ENCODE measurements at places on chromosomes 12 and 14.
A peak's percentile ranks its signal among the peaks of the same experiment; 100 is the strongest.

- DNase-seq: no peak
Observed at GRCh38 chr14:63030113-63030512, 15.1 kb downstream of the KCNH5 start.

- no peak for DNase-seq
Observed at GRCh38 chr14:96229315-96229714, 24.7 kb downstream of the BDKRB2 start.

DNA sequence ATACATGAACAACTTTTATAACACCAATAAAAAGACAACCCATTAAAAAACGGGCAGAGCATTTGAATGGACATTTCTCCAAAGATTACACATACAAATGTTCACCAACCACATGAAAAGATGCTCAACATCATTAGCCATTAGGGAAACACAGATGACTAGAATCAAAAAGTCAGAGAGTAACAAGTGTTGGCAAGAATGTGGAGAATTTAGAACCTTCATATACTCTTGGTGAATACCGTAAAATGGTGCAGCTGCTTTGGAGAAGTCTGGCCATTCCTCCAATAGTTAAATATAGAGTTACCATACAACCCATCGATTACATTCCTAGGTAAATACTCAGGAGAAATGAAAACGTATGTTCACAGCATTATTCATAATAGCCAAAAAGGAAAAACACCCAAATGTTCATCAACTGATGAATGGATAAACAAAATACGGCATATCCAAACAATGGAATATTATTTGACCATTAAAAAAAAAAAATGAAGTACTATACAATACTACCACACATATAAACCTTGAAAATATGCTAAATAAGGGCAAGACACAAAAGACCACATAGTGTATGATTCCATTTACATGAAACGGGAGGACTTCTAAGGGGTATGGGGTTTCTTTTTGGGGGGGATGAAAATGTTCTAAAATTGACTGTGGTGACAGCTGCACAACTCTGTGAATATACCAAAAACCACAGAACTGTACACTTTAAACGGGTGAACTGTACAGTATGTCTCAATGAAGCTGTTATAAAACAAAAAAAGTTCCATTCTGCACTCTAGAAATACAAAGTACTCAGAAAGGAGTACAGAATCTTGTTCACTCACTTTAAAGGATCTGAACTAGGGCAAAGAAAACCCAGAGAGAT, 3.2 kb downstream of the CORO1C start:
- no peak for DNase-seq

GRCh38 chr12:96234591-96235483, 40.7 kb downstream of the ELK3 start:
- no peak for DNase-seq

DNA sequence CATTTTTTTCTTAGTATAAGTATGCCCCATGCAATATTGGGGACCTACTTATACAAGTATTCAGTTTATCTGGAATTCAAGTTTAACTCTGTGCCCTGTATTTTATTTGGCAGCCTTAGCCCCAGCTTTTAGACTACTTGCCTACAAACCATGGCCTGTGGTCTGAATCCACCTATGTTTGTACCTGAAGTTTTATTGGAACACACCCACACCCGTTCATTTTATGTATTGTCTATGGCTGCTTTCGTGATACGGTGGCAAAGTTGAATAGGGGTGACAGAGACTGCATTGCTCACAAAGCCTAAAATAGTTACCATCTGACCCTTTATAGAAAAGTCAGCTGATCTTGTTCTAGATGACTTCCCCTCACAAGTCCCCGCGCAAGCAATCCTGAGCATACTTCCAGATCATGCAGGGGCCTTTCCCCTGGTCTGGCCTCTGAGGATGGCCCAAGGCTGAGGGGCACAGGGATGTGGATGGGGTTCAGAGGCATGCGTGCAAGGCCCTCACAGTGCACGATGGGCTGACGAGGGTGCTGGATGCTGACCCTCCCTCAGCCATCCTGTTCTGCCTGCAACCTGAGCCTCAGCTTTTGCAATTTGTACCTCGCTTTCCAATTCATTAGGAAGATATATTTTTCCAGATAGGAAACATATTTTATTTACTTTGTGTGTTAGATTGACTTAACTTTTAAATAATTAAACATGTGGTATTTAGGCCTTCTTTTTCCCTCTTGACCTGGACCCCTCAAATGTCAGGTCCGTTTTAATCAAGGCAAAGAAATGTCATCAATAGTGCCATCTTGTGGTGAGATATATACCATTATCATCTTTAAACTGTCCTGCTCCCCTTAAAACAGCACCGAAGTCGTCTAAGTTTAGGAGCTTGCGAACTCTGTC, 527.3 kb upstream of the CCDC196 start:
- DNase-seq: peak; percentile 21

DNA sequence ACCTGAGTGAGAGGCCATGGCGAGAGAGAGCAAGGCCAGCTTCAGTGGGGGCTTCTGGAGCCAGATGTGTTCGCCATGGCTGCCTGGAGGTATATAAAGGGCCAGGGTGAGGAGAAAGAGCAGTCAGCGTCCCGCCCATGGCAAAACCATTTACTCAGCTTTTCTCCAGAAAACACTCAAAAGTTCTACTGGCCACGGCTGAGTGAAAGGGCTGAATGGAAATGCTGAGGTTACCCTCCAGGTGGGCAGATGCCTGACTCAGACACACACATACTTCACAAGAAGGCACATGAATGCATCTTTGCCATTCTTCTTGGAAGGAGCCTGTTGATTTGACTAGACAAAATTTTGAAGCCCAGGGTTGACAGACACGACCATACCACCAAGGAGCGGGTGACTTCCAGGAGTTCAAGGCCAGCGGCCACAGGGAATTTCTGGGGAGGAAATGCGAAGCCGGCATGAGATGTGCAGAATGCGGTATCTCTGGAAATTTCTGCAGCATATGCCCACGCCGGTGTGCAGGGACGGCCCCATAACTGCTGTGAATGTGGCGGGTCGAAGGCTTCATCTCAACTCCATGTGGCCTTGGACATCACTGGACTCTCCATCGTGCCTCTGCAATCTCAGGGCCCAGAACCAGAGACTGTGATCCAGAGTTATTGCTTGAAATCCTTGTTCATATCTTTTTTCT, at the start of gene IL31:
TSS of gene IL31 (minus strand) at position 67 of the 691 bp plus-strand sequence. CDS start at position 18, 49 bp downstream.
- DNase-seq: no peak

- no peak for DNase-seq
Observed at GRCh38 chr12:20865873-20866272, 55.4 kb downstream of the SLCO1B3 start.

DNA sequence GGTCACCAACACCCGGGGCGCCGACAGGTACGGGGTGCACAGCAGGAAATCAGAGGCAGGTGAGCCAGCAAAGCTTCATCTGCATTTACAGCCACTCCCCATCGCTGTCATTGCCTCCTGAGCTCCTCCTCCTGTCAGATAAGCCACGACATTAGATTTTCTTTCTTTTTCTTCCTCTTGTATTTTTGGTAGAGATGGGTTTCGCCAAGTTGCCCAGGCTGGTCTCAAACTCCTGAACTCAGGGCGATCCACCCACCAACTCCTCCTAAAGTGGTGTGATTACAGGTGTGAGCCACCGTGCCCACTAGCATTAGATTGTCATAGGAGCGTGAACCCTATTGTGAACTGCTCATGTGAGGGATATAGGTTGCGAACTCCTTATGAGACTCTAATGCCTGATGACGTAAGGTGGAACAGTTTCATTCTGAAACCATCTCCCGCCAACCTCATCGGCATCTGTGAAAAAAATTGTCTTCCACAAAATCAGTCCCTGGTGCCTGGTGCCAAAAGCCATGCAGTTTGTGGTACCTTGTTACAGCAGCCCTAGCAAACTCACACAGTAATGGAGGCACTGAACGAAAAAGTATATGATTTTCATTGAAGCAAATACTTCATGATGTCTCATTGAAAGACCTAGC, 1.5 kb downstream of the STYK1 start:
- DNase-seq: no peak

DNA sequence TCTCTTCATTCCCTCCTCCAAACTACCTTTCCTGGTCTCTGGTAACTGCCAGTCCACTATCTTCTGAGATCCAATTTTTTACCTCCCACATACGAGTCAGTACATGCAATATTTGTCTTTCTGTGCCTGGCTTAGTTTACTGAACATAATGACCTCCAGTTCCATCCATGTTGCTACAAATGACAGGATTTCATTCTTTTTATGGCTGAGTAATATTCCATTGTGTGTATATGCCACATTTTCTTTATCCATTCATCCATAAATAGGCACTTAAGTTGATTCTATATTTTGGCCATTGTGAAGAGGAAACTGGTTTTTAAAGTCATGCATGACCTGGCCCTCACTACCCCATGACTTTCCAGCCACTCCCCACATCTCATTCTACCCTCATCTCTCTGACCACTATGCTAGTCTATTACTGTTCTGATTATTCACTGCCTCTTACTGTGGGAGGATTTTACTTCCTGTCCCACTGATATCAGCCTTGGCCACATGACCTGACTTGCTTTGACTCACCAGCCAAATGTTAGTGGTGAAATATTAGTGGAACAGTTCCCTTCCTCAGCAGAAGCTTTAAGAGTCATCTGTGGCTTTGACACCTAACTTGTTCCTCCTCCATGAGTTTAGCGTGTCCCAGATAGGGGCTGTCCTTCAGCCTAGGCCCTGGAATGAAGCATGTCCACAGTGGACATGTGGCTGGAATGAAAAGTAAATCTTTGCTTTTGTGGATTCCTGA, 52.2 kb downstream of the GOLGA5 start:
- DNase-seq: no peak

DNA sequence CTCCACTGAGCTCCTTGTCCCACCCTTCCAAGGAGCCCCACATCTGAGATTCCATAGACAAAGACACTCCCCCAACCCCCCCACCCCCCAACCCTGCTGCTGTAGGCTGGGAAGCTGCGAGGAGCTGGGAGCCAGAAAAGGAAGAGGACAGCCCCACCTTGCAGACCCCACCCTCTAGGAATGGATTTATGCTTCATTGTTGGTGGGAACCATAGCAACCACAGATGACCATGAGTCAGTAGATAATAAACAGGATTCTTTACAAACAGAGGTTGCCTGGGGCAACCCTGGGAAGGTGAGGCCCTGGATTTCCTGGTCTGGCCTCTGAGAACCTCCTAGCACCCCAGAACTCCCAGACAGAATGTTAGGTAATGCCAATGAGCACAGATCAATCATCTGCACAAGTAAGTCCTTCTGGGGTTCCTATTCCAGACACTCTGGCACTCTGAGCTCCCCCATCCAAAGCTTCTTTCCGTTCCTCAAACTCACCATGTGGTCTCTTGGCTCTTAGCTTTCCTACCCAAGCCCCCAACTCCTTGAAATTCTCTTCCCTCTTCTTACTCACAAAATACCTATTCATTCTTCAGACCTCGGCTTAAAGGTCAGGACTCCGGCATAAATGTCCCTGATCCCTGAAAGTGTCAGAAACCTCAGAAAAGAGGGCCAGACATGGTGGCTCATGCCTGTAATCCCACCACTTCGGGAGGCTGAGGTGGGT, 15.2 kb upstream of the PLEKHG6 start:
- DNase-seq: no peak

GRCh38 chr14:20782280-20782890, 1.3 kb downstream of the RNASE6 start:
- DNase-seq: no peak

DNA sequence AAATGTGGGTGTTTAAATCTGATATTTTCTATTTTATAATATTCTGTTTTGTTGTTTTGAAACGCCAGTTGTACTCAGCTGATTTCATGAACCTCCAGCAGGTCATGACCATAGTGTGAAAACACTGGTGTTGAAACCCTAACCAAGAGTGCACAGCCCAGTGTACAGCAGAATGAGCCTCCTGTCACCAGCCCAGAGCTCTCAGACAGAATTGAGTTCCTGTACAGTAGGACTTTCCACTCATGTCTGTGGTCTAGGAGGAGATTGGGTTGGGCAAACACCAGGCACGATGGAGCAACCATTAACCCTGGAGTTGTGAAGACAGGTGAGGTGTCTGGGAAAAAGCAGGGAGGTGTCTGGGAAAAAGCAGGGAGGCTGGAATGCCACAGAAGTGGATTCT, 908.8 kb downstream of the VRK1 start:
- DNase-seq: no peak

- DNase-seq: no peak
Observed at GRCh38 chr14:85172290-85172689, 357.7 kb upstream of the FLRT2 start.

DNA sequence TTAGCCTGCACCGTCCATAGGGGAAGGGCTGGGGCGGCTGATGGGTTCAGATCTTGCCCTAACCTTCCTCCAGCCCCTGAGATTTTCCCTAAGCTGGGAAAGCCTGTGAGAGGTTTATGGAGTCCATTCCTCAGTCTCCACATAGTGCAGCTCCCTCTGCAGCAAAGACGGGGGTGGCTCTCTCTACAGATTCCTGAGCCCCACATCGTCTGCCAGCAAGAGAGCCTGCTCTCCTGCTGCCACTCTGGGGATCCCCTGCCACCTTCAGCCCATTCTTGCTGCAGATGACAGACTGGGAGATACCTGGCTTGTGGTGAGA, 3.1 kb downstream of the SMIM41 start:
- no peak for DNase-seq

GRCh38 chr14:99451234-99451633, 29.4 kb downstream of the SETD3 start:
- DNase-seq: no peak

DNA sequence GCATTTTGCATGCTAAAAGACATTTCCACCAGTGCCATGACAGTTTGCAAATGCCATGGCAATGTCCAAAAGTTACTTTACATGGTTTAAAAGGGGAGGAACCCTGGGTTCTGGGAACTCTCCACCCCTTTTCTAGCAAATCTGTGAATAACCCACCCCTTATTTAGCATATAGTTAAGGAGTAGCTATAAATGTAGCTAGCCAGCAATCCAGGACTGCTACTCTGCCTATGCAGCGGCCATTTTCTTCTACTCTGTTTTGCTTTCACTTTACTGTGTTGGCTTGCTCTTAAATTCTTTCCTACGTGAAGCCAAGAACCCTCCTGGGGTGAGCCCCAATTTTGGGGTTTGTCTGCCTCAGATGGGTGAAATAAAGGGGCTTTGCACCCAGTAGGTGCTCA, 141.0 kb downstream of the PTPN11 start:
- no peak for DNase-seq

GRCh38 chr14:76708028-76708427, 53.2 kb upstream of the VASH1 start:
- DNase-seq: no peak

GRCh38 chr14:52069307-52070050, 620 bp upstream of the NID2 start:
- no peak for DNase-seq

GRCh38 chr12:83642205-83642604, 955.5 kb downstream of the TMTC2 start:
- DNase-seq: no peak

GRCh38 chr14:103699901-103700752, 15.1 kb downstream of the XRCC3 start:
- no peak for DNase-seq

GRCh38 chr12:103326190-103326589, 169.6 kb downstream of the C12orf42 start:
- DNase-seq: no peak

Data from NCI-H2107 (cell line).